Large intestine (tissue), 12 donors: ENCODE measurements at places on chromosomes 2 and 18. TPM values are rescaled to one million over a fixed set of nuclear protein-coding genes. Genes with fewer than 3 reads are reported as not detected.
A peak's percentile ranks its signal among the peaks of the same experiment; 100 is the strongest.

Gene CMPK2
- 13.3 TPM for polyA plus RNA-seq

Gene FBXO11
- 55.4 TPM for polyA plus RNA-seq

Gene TRMT61B
- 15.8 TPM for polyA plus RNA-seq

Gene DSG3
- polyA plus RNA-seq = 0.15 TPM

Gene ERICH2
- polyA plus RNA-seq = 0.69 TPM

Gene RTTN
- polyA plus RNA-seq = 8.6 TPM

Gene VSNL1
- polyA plus RNA-seq = 0.70 TPM

Gene CCDC85A
- 1.0 TPM for polyA plus RNA-seq

Gene FZD7
- polyA plus RNA-seq = 24.1 TPM

Gene GRHL1
- 3.0 TPM for polyA plus RNA-seq

Gene KCNS3
- polyA plus RNA-seq = 7.8 TPM

DNA sequence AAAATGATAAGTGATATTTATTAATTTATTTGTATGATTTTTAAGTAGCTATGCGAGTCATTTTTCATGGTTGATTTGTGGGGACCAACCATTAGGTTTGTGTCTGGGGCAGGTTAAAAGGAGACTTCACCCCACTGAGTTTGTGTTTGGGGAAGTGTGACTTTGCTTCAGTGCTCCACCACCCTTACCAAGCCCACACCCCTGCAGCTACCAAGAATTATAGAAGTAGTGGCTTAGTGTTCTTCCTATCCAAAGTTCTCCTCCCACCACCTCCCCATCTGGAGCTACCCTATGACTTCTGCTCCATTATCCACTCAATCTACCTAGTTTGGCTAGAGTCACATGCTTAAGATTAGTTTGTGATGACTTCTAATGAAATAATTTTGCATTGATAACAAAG lies 182.1 kb upstream of the ZEB2 start:
- DNase-seq = no peak

- no peak for DNase-seq
Measured at GRCh38 chr2:31802711-31803110, 208.1 kb downstream of the MEMO1 start.

DNA sequence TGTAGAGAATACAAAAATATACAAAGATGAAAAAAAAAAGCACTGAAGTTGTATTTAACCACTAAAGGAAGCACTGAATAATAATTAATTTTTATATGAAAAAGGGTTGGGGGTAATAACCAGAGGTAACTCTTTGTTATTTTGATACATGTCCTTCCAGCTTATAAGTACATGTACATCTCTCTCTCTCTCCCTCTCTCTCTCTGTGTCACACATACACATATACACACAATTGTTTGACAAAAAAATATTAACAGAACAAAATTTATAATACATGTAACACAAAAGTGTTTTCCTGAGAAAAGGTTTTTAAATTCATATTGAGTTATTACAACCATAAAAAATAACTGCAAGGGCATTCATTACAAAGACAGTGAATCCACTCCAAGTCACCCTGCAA lies 4.6 kb downstream of the WIPF1 start:
- no peak for DNase-seq

GRCh38 chr2:66539452-66539851 lies 104.5 kb downstream of the MEIS1 start:
- DNase-seq = no peak

DNA sequence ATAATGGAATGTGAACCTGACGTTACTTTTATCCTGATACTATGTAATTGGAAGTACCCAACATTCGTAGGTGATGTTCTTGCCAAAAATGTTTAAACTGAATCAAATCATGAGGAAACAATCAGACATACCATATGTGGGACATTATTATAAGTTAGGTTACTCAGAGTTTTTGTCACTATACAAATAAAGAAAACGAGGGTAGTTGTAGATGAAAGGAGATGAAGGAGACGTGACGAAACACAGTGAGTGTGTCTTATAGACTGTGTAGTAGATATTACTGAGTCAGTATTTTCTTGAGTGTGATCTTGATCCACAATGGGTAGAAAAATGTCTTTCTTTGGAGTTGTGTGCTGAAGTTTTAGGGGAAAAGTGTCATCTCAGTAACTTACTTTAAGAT lies 176.8 kb downstream of the ZNF407 start:
- no peak for DNase-seq

DNA sequence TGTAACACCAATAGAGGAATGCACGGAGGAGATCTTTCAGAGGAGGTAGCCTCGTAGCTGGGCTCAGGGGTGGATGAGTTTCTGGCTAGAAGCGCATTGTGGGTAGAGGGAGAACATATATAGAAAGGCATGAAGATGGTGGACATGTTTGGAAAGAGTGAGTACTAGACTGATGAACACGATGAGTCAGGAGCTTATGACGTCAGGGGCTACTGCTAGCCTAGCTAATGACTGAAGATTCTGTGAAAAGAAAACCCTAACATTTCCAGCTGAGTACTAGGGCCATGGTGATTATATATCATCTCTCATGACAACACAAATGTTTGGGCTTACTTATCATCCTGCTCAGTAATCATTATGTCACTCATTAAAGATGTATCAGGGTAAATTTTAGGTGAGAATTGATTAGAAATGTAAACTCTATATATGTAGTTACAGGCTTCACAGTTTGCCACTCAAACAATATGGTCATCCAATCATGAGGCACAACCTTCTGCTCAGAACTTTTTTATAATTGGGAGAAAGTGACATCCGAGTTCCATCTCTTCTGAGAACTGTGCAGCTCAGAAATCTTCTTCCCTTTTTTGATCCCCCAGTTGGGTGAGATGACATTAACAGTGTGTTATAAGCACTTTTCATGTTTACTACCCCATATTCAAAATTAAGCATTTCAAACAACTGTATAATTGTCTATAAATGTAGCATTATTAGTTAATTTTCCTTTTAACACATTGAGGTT lies 22.2 kb upstream of the IL1RN start:
- no peak for DNase-seq

GRCh38 chr18:3294435-3295080 lies 32.6 kb downstream of the MYL12B start:
- no peak for DNase-seq

DNA sequence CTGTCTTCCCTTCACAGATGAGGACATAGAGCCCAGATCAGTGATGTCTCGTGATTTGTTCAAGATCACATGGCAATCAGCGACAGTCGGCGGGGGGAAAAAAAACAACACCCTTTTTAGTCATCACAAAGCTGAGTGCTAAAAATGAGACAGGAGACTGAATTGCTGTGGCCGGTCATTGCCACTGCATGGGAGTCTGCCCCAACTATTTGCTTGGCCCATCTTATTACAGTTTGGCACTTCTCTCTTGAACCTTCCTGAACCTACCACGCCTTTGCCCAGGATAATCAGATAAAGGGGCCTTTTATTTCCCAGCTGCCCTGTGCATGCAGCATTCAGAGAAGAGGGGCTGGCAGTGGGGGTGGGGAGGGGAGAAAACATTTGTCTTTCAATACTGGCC lies 42.7 kb downstream of the SETBP1 start:
- DNase-seq = no peak

DNA sequence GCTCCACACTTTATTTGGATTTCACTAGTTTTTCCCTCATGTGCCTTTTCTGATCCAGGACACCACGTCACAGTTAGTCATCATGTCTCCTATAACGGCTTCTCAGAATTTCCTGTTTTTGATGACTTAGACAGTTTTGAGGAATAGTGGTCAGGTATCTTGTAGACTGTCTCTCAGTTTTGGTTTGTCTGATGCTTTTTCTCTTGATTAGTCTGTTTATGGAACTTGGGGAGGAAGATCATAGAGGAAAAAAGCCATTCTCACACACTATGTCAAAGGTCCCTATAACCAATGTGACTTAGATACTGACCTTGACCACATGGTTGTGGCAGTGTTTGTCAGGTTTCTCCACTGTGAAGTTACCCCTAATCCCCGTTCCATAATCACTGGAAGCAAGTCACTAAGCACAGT lies 89.0 kb downstream of the RAPH1 start:
- DNase-seq = no peak

GRCh38 chr18:54239601-54240000 lies 15.1 kb upstream of the MBD2 start:
- DNase-seq = no peak

- peak; percentile 40 for DNase-seq
Measured at GRCh38 chr2:216056739-216057138, 24.9 kb downstream of the PECR start.

DNA sequence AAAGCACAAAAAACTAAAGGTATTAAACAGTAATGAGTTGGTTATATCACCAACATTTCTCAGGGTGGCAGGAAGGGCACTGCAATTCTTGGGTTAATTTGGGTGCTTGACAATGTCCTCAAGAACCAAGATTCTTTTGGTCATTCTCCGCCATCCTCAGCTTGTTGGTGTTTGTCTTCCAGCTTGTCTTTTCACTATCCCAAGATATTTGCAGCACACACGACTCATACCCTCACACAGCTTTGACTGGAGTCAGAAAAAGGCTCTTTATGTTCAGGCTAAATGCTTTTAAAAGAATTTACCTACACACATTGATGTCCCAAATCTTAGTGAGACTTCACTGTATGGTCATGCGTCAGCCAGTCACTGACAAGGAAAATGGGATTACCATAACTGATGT lies 12.5 kb downstream of the GREB1L start:
- no peak for DNase-seq

GRCh38 chr2:172877826-172878225 lies 142.2 kb downstream of the RAPGEF4 start:
- no peak for DNase-seq

- no peak for DNase-seq
Measured at GRCh38 chr2:85972355-85972754, 83.6 kb upstream of the ST3GAL5 start.

DNA sequence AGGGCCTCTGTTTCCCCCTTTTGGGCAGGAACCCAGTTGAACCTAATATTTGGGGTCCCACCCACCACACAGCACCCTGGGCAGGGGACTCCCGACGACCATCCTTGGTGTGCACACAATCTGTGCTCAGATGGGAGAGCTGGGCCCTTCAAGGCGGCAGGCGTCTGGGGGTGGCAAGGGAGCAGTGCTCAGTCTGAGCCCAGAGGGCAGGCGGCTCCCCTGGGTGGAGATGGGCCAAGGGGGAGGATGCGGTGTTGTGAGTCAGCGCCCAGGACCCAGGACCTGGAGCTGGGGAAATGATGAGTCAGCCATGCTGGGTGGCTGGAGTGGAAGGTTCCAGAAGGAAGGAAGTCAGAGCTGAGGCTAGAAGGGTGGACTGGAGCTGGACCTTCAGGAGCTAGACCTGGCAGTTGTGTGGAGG lies 3.8 kb downstream of the PROM2 start:
- no peak for DNase-seq

GRCh38 chr2:216810399-216811160 lies 49.3 kb downstream of the TNP1 start:
- no peak for DNase-seq

DNA sequence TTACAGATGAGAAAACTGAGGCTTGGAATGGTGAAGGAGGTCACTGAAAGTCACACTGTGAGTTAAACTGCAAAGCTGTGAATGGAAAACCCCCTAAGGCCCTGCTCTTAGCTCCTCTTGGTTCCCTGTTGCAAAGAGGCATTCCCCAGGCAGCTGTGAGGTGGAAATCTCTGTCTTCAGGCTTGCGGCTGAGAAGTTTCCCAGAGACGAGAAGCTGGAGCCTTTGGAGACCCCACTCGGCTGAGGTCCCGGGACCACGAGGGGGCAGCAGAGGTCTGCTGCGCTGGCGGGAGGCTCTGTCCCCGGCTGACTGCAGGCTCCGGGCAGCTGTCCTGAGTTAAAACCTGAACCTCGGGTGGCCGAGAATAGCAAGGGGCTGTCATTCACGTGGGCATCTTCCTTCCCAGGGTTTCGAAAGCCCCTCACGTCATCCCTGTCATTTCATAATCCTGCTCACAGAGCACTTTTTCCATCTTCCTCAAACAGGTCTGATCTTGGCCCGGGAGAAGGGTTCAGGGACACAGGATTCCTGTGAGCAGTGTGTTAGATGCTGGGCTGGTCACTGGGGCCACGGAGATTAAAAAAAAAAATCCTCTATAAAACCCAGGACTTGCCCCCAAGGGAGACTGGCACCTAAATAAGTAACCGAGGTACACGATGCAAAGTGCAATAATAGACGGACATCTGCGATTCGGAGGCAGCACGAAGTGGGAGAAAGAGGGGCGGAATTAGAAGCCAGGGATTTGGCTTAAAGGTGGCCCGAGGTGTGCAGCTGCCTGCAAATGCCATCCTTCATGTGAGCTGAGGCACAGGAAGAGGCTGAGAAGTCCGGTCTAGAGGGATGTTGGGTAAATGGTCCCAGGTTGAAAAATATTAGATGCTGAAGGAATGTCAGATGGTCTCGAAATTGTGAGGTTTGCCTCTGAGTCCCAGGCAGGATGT lies 24.6 kb upstream of the ATOH8 start:
- DNase-seq = peak; percentile 67

- DNase-seq = no peak
Measured at GRCh38 chr18:74450626-74451025, 6.5 kb downstream of the DIPK1C start.

DNA sequence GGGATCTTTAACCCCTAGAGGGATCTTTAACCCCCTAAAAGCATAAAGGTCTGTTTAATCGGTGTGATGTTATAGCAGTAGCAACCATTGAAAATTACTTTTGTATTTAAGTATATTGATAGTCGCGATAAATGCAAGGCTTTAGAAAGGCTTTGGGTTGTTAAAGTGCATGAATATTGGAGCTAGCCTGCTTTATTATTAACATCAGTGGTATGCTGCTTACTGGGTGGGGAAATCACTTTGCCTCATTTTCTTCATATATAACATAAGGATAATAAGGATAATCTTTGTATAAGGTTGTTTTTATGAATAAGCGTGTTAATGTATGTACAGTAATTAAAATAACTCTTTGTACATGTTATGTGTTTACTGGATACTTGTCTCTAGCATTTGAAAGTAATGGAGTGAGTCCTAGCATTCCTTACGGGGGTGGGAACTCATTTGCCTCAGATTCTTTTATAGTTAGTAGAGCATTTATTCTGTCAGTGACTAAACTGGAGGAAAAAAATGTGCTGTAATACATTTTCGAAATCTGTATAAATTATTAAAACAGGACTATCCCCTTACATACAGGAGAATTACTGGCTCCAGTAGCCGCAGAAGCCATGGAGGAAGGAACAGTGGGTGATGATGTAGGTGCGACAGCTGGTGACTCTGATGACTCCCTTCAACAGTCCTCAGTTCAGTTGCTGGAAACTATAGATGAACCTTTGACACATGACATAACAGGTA lies 122.2 kb downstream of the BIRC6 start:
- DNase-seq = no peak

DNA sequence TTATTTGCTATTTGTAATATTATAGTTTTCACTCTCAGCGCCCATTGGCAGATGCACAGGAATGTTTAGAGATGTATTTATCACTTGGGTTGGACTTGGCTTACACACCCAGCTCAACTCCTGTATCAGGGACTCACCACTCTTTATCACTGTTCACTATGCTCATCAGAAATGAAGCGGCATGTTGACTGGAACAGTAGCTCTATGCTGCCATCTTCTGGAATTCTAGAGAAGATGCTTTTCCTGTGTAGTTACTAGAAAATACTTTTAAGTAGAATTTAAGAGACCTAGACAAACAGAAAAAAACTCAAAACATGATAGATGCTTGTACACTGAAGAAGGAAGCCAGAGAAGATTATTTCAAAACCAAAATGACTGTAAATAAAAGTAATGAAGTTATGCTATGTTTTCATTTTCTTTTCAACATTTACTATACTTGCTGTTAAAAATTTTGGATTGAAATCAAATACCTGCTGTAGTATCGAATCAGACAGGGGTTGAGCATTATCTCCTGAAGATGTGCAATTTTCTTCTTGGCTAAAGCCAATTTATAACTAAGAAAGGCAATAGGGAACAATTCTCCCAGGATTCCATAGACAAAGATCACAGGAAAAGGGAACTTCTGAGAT lies 47.4 kb upstream of the NXPH2 start:
- peak; percentile 15 for DNase-seq

GRCh38 chr18:65852273-65852672 lies 101.5 kb downstream of the CDH7 start:
- DNase-seq = no peak
